ENCODE measurements at places on chromosomes 7 and 10.

DNA sequence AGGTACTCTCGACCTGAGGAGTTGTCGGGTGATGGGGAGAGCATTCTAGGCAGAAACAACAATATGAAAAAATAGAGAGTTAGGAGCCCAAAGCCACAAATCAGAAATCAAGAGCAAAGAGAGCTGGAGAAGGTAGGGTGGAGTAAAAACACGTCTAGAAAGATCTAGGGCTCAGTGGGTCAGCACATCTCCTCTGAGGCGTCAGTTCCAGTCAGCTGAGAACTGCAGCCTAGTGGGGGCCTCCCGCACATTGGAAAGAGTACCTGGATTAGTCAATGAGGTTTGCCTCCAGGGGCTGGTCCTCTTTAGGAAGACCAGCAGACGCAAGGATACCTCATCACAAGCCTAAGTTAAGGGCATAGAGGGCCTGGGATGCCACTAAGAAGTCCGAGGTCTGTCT lies 113.2 kb upstream of the LANCL2 start:
- DNase-seq, result no peak

GRCh38 chr10:108970016-108970415 lies 953.3 kb downstream of the XPNPEP1 start:
- no peak for DNase-seq

GRCh38 chr7:25553580-25554291 lies 325.4 kb upstream of the NPVF start:
- no peak for DNase-seq

DNA sequence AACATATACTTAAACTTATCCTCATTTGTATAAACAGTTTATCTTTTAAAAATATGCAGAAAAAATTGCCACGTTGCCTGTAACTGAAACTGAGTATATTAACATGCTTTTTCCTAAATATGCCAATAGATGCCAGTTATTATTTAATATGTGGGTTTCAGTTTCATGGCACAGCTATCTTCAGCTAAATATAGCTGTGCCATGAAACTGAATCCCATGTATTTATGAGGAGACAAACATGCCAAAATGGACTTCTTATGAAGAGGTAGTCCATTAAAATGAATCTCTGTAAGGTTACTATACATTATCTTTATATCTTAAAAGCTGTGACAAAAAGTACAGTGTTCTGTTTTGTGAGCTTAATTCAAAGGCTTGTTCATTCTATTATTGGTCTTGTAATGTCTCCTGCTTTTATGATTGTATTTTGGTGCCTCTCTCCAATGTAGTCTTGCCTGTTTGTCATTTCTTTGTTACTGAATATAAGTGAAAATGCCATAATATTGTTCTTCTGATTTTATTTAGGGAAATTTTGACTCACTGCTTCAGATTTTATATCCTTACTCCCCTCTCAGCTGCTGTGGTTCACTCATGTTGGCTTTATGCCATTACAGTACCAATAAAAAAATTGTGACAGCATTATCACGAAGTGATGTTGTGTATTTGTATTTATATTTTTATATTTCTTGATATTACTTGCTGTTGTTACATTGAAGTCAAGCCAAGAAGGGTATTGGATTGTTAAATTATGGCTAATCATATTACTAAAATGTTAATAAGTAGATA lies 34.3 kb upstream of the CACNA2D1 start:
- DNase-seq, result no peak

DNA sequence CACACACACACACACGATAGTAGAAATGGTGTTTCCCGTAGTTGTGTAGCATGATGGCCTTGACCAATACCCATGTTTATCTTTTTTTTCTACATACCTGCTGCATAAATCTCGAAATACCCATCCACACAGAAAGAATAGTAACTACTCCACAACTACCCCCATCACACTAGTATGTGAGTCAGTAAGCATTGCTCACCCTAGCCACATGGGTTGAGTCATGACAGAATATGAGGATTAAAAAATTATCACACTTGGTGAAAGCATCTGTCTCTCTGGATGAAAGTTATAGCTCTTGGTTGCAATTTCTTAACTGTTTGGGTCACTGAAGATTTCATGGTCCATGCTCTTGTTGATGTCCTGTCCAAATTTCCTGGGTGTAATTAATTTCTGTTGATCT lies 103.4 kb upstream of the MDFIC start:
- peak; percentile 57 for DNase-seq

- DNase-seq, result peak; percentile 32
Observed at GRCh38 chr10:102835007-102835482, 2.2 kb downstream of the CYP17A1 start.

GRCh38 chr10:116815641-116816415 lies 33.5 kb upstream of the ENO4 start:
- no peak for DNase-seq

DNA sequence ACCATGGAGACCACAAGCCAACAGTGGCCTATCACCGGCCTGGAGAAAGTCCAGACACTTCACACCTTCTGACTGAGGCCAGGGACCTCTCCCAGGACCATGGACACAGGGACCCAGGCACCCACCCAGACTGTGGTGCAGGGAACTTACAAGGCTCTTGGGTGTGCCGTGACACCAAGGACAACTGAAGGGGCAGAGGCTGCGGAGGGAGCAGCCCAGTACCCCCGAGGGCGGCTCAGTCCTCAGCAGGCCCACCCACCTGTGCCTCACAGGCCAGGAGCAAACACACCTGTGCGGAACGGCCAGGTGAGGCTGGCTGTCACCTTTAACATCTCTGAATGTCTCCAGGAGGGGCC lies 182.3 kb downstream of the MAD1L1 start:
- no peak for DNase-seq

DNA sequence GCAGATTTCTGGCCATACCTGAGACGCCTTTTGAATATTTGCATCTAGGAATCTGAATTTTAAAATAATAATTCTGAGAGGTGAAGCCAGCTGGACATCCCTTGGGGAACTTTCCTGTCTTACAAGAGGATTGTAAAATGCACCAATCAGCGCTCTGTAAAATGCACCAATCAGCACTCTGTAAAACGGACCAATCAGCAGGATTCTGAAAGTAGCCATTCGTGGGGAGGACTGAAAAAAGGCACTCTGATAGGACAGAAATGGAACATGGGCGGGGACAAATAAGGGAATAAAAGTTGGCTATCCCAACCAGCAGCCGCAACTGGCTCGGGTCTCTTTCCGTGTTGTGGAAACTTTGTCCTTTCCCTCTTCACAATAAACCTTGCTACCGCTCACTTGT lies 9.9 kb downstream of the PPIF start:
- DNase-seq, result no peak

DNA sequence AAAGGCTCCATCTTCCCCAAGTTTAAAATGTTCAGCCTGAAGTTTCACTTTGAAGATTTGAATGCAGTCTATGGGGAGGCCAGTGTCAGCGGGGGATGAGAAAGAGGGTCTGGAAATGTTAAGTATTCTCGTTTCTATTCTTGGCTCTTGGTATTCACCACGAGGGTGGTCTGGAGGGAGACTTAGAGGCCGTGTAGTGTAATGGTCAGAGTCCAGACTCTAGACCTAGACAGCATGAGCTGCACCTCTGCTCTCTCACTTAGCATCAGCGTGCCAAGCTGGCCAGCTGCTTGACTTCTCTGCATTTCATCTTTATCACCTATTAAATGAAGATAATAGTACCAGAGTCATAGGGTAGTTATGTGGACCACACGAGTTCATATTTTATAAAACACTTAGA lies 57.9 kb downstream of the MKX start:
- DNase-seq, result no peak

DNA sequence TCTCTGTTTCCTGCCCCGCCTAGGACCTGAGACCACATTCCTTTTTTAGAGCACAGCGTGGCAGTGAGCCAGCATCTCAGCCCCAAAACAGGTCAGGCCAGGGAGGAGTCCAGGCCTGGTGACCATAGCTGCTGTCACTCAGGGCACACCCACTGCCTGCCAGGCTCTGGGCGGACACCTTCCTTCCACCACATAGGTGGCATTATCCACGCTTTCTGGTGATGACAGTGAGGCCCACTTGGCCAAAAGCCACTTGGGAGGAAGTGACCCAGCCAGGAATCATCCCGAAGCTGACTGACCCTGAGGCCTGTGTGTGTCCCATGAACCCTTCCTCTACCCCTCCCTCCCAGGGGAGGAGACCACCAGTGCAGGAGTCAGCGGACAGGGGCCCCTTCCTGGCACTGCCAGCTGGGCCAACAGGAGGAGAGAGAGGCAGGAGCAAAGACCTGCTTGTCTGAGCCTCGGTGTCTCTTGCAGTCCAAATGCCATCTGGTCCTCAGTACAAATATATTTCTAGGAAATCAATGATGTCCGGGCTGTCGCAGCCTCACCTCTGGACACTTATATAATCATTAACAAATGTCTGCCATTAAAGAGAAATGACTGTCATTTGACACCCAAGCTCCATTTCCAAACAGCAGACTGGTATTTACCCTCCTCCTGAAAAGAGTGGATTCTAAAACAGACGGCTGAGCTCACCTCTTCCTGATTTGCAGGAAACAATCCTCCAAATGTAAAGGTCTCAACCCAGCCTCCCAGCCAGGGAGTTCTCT lies 63.0 kb downstream of the ABRAXAS2 start:
- no peak for DNase-seq

DNA sequence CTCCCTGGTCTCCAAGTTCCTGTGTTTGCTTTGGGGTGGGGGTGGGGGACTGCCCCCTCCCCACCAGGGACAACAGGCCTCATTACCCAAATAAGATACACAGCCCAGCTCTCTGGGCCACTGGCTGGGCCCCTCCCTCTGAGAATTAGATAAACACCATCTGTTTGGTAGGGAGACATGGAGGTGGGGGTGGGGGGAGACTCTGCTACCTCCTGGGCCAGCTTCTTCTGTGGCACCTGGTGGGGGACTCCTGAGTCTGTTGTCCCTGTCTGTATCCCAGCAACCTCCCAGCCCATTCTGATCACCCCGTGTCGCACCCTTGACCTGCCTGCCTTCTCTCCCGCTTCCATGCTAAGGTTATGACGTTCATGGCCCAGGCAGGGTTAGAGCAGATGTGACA lies 5.8 kb downstream of the MLXIPL start:
- no peak for DNase-seq

GRCh38 chr10:114094795-114095194 lies 51.1 kb downstream of the ADRB1 start:
- DNase-seq, result no peak

- no peak for DNase-seq
Observed at GRCh38 chr7:30705596-30705995, 23.3 kb upstream of the CRHR2 start.

DNA sequence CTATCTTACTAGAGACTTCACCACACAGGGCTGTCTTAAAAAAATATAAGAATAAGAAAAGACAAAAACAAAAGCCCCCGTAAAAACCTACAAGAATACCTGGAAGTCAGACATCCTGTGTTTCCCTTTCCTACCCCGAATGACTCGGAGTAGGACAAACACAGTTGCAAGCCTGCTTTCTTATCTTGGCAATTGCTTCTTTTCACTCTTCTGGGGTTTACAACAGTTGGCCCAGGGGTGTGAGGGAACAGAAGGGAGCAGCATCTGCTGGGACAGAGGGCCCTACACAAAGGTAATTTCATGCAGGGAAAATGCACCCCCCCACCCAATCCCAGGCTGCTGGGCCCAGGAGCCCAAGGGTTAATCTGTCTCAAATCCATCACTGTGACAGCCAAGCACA lies 220.6 kb downstream of the ARHGAP12 start:
- no peak for DNase-seq

GRCh38 chr10:122350893-122351292 lies 23.6 kb upstream of the PLEKHA1 start:
- no peak for DNase-seq

GRCh38 chr10:133306941-133307379 lies 1.7 kb downstream of the TUBGCP2 start:
- DNase-seq, result no peak

- DNase-seq, result no peak
Observed at GRCh38 chr10:88995156-88995876, 4.7 kb downstream of the FAS start.

DNA sequence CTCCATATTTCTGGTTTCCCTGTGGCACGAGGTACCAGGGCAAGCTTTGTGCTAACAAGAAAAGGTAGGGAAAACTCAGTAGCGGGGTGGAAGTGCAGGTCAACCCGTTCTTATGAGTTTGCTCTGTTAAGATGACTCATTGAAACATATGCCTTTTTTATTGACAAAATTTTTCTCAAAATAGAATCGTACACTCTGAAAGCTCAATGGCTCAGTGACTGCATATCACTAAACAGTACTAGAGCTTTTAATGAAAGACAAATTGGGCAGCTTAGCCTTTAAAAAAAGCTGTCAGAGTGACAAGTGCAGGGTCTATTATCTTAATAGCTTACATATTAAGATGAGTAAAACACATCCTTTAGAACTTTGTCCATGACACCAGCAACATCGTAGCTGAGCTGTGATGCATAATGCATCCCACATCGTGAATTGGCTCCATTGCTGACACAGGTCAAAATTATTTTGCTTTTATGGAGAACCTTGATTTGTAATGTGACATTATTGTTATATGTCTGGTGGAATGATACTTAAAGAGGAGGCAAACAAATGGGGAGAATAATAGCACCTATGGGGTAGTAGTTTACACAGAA lies 264.4 kb downstream of the ETV1 start:
- DNase-seq, result no peak

DNA sequence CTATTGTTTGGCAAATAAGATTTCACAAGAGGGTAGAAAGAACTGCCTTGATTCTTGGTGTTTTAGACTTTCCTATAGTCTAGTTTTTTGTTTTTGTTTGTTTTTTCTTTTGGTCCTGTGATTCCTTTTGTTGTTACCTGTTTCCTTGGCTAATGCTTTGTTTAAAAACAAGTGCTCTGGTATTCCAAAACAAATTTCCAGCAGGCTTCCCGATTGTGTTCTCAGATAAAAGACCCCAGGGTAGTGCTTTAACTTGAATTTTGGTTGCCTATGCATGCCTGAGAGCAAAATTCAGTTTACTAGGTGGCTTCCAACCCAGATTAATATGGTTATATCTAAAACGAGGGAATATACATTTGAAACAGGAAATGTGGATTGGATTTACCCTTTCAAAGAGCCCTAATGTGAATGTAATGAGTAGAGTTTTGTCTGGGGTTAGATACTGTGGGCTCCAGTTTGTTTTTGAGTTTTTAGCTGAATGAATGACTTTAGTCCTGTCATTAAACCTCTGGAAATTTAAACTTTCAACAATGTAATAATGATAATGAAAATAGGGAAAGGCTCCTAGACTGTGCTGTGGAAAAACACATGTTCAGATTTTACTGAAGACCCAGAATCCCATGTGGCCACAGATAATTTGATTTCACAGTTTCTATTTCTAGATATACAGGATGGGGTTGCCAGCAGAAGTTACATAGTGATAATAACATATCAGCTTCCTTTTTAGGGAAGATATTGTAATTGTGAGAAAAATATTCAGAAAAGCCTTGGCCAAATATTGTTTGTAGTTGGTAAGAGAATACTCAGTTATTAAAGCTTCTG lies 23.9 kb downstream of the AUTS2 start:
- DNase-seq, result no peak

- DNase-seq, result no peak
Observed at GRCh38 chr7:1670894-1671593, 967 bp downstream of the ELFN1 start.

All from fibroblast of skin of left biceps (primary cell).